ENCODE measurements at places on chromosomes 11 and 22.

DNA sequence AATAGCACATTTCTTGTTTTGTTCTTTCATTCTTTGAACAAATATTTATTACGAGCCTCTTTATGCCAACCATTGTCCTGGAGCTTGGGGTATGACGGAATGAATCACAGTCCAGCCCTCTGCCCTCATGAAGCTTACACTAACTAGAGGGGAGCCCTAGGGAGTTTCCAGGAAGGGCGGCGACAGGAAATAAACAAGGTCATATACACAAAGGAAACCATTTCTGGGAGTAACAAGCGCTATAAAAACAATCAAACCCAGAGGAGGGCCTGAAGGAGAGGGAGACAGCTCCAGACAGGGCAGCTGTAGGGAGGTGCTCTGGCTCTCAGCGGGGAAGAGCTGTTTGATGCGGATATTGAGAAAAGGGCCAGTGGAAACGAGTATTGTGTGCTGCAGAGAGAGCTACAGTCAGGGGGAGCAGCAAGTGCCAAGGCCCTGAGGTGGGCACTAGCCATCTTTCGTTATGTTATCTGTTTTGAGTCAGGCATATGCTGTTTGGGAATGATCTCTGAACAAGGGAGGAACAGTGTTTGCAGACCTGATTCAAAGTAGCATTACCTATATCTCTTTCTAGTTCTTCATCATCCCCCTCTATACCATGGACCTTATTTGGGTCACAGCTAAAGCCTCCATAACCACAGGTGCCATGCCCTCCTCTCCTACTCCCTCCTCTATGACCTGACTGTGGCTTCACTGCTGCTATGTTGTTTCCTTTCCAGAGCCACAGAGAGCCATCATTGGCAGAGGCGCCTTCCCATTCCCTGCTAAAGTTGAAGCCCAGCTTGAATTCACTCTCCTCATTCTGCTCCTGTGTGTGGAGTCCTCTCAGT, 15.3 kb upstream of the ZBTB16 start:
- DNase-seq, result no peak

- no peak for DNase-seq
Measured at GRCh38 chr11:14506532-14506931, 6.9 kb upstream of the COPB1 start.

GRCh38 chr11:116225236-116225635, 547.6 kb downstream of the BUD13 start:
- DNase-seq, result no peak

DNA sequence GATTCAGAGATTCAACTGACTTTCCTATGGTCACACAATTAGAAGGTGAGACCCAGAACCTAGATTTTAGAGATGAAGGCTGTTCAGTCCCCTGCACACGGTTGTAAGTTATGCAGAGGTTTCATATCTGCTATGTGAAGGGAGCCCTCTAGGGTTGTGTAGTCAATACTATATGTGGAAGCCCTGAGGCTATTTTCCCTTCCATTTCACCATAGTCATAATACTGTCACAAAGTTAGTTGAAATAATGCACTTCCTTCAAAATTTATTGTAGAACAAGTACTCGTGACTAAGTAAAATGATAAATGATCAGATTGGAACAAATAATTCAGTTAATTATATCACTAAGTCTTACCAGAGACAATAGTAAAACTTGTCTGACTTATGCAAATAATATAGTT, 48.8 kb downstream of the ENDOD1 start:
- DNase-seq, result no peak

All from anterior cingulate cortex (tissue), 58 donors.